ENCODE measurements at places on chromosomes 1 and 21.

- DNase-seq: no peak
Measured at GRCh38 chr1:27592232-27592930, 11.6 kb downstream of the AHDC1 start.

DNA sequence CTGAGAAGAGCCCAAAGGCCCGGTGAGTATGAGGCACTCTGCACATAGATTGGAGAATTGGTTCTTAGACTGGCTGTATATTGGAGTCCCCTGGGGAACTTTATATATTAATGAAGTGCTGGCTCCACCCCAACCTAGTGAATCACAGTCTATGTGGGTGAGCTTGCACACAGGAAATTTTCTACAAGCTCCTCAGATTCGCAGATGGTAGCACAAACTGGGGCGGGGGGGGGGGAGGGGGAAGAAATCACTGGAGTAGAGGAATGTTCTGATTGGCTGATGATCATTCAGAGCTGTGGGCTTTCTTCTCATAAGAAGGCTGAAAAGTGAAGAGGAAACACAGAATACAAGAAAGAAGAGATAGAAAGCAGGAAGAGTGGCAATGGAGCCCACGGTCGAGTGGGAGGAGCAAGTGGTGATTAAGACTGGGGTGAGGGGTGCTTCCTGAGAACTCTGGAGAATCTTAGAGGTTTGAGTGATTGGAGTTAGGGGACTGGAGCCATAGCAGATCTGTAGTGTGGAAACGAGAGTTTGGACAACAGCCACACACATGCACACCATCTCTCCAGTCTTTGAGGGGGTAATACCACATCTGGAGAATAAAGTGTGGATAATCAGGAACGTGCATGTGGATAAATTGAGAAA is 465.9 kb upstream of the DAB1 start:
- DNase-seq: no peak

DNA sequence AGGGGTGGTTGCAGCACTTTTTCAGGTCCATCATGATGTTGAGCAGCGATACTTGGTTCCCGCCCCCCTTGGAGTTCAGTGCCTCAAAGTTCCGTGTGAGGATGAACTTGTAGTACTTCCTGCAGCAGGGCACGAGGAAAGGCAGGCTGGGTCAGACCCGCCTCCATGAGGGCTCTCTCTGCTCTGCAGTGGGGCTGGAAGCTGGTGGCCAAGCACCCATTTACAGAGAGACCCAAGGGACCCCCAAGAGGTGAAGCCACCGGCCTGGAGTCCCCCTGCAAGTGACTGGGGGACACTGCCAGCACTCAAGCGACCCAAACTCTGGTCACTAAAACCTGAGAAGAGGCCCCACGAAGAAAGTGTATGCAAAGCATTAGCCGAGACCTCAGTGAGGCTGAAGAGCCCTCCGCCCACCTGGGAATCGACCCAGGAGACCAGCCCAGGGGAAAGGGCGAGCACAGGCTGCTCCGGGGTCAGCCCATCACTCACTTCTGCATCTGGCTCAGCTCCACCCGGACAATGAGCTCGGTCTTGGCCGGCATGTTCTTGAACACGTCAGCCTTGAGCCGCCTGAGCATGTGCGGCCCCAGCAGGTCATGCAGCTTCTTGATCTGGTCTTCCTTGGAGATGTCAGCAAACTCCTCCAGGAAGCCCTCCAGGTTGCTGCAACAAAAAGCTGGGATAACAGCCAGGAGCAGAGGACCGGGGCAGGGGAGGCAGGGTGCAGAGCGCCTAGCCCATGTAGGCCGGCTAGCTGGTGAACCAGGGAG is 45.2 kb downstream of the CHD5 start:
- DNase-seq: no peak

DNA sequence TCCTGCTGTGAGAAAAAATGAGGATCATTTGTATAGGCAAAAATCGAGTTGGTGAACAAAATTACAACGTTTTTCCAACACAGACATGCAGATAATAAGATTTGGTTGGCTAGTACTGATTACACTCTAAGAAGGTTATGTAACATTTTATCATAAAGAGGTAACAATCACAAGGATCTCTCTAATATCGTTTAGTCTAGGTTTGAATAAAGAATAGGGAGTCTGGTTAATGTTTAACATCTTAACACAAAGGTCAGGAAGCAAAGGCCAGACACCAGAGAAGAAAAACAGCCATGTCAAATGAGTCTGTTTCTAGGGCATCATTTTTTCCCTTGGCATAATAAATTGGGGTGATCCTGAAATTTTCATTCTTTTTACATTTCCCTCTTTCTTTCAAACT is 207.4 kb upstream of the CHRM3 start:
- DNase-seq: no peak

DNA sequence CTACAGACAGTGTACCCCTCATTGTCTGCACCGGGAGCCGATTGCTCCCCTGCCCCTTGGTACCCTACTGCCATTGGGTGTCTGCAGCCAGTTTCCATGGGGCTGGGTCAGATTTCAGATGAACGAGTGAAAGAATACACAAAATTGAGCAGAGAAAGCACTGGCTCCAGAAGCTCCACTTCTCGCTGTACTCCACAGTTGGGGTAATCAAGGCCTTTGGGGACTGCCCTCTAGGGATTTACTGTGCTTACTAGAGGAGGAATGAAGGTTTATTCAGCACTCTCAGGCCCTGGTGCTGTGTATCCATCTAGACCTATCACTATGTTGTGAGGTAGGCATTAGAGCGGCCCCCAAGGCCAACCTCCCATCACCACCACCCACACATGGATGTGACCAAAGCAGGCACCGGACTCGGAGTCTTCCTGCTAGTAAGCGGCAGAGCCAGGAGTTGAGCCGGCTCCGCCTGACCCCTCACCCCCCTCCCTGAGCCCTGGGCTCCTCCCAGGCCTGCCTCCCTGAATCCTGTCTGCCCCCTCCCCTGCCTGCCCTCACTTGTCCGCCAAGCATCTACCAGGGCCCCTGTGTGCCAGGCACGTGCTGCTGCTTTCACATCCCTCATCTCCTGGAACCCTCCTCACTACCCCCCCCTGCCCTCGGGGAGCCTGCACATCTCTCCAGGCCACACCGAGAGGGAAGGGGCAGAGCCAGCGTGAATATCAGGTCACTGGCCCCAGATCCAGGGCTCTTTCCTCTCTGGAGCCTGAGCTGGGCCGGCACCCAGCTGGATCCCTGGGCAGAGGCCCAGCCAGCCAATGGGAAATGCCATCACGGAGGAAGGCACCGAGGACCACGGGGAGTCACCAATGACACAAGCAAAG is 23.3 kb downstream of the KCNN3 start:
- no peak for DNase-seq

DNA sequence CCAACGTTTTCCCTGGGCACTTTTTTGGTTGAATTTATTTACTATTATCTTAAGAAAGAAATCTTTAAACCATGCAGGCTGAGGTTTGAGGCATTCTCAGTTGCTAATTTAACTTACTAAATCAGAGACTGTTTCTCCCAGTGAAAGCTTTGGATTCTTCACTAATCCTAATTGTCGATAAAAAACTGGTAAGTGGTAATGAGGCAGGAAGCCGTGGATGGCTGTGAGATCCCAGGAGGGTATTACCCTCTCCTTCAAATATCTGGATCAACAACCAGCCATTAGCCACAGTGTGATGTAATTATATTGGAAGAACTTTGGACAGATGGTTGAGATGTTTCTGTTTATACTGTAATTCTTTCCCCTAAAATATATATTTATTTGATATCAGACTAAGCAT is 485.0 kb downstream of the DISC1 start:
- no peak for DNase-seq

All from stimulated activated CD4-positive, alpha-beta T cell treated with anti-CD3 and anti-CD28 coated beads, Interleukin-1b, Interleukin-23, amount 100 ng/mL, for 1 hour (primary cell).